ENCODE measurements at places on chromosomes 5 and 9.

- DNase-seq, result peak; percentile 4
These were observed 11.4 kb upstream of the IFNA14 start for GRCh38 chr9:21251190-21251589.

DNA sequence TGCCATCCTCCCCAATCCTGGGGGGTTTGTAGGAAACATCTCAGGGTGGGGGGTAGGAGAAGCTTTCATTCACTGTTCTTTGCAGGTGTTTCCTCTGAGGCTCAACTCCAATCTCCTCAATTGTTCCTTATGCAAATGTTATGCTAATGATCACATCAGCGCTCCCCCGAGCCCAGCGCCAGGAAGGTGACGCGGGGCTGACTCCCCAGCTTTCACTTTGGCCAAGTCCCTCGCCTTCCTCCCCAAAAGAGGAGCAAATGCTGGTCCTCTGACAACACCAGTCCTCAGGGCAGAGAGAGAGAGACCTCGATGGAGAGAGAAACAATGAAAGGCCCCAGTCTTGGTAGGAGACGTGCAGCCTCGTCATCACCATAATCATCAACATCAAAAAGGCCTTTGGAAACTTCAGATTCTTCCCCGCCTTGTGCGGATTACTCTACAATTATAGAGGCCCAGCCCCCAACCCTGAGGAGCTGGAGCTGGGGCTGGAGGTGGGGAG lies 39.1 kb downstream of the PCDH1 start:
- no peak for DNase-seq

GRCh38 chr5:51214746-51215145 lies 168.5 kb upstream of the ISL1 start:
- peak; percentile 26 for DNase-seq

GRCh38 chr5:109168151-109168550 lies 241.6 kb downstream of the PJA2 start:
- DNase-seq, result no peak

- DNase-seq, result no peak
These were observed 42.8 kb downstream of the JADE2 start for GRCh38 chr5:134568337-134568700.

DNA sequence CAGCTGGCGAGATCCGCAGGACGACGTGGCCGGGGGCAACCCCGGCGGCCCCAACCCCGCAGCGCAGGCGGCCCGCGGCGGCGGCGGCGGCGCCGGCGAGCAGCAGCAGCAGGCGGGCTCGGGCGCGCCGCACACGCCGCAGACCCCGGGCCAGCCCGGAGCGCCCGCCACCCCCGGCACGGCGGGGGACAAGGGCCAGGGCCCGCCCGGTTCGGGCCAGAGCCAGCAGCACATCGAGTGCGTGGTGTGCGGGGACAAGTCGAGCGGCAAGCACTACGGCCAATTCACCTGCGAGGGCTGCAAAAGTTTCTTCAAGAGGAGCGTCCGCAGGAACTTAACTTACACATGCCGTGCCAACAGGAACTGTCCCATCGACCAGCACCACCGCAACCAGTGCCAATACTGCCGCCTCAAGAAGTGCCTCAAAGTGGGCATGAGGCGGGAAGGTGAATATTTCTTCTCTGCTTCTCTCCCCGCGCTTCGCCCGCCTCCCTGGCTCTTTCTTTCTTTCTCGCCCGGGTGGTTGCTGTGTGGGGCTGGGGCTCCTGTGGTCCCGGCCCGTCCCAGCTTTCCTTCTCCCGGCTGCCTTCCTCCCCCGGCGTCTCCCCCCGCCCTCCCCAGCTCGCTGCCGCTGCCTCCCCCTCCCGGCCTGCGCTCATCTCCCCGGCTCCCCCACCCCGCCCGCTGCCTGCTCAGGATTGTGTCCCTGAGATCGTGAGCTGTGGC lies 2.2 kb downstream of the NR2F1 start:
- DNase-seq, result peak; percentile 42

DNA sequence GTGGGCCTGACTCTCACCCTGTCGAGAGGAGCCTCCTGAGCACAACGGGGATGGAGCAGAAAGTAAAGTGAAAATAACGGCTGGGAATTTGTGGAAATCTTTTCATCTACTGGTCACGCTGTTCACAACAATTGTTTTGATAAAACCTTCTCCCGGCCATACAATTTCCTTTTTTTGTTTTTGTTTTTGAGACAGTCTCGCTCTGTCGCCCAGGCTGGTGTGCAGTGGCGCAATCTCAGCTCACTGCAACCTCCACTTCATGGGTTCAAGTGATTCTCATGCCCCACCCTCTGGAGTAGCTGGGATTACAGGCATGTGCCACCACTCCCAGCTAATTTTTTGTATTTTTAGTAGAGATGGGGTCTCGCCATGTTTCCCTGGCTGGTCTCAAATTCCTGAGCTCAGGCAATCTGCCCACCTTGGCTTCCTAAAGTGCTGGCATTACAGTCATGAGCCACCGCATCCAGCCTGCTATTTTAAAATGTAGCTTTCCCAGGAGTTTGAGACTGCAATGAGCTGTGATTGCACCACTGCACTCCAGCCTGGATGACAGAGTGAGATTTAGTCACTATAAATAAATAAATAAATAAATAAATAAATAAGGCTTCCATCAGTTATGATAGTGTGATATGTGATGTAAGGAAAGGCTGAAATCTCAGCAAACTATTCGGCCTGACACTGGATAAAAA lies 73.5 kb upstream of the PTGER4 start:
- DNase-seq, result peak; percentile 67

DNA sequence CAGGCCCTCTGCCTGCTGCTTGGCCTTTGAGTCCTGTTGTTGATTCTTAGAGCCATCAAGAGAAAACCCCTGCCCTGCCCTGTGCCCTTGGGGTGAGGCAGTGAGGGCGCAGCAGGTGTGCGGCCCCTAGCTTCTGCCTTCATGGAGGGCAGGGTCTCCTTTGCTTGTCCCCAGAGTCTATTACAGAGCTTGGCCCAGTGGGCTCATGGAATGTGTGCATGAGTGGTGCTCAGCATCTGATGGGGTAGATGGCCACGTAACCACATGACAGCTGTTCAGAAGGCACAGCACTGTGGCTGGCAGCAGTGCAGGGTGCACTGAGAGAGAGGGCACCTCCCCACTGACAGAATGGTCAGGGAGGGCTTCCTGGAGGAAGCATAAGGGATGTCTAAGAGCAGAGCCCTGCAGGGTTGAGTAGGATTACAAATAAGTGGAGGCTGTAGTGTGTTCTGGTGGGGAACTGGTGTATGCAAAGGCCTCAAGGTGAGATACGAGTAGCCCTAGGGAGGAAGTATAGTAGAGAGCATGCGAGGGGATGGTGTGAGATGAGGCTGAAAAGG lies 70.8 kb downstream of the MACROH2A1 start:
- DNase-seq, result no peak

DNA sequence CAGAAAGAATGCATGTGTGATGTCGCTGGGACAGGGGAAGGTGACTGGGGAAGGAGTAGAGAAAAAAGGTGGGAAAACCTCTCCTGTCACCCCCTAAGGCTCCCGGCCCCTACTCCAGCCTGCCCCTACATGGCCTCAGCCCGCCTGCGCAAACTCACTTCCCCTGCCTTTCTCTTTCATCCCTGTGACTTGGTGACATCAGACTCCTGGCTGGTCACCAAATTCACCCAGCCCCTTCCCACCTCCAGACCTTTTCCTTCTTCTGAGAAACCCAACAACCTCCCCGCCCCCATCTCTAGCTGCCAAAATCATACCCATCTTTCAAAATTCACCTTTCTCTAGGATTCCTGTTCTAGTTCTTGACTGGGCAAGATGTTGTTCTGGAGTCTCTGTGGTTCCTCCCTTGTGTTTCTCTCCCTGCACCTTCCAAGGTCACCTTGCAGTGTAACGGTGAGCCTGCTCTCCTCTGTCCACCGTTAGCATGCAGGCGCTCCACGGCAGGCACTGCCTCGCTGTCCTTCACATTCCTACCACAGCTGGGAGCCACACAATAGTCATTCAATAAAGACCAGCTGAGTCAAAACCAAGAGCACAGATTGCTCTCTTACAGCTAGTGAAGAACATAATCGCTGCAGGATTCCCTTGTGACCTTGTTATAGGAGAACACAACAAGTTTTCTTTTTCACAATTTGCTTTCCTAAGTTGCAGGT lies 134.5 kb downstream of the FANCC start:
- DNase-seq, result no peak

- no peak for DNase-seq
These were observed 116.0 kb downstream of the ZNF354C start for GRCh38 chr5:179176166-179176565.

DNA sequence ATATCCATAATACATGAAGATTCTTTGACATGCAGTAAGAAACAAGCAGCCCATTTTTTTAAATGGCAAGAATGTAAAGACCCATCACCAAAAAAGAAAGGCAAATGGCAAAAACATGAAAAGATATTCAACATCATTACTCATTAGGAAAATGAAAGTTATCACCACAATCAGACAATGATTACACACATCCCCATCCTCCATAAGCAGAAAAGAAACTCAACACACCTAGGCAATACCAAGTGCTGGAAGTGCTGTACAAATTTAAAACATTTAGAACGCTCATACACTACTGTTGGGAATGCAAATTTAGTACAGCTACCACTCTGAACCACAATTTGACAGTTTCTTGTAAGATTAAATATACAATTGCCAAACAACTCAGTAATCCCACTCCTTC lies 466.7 kb downstream of the ACTL7B start:
- DNase-seq, result no peak

DNA sequence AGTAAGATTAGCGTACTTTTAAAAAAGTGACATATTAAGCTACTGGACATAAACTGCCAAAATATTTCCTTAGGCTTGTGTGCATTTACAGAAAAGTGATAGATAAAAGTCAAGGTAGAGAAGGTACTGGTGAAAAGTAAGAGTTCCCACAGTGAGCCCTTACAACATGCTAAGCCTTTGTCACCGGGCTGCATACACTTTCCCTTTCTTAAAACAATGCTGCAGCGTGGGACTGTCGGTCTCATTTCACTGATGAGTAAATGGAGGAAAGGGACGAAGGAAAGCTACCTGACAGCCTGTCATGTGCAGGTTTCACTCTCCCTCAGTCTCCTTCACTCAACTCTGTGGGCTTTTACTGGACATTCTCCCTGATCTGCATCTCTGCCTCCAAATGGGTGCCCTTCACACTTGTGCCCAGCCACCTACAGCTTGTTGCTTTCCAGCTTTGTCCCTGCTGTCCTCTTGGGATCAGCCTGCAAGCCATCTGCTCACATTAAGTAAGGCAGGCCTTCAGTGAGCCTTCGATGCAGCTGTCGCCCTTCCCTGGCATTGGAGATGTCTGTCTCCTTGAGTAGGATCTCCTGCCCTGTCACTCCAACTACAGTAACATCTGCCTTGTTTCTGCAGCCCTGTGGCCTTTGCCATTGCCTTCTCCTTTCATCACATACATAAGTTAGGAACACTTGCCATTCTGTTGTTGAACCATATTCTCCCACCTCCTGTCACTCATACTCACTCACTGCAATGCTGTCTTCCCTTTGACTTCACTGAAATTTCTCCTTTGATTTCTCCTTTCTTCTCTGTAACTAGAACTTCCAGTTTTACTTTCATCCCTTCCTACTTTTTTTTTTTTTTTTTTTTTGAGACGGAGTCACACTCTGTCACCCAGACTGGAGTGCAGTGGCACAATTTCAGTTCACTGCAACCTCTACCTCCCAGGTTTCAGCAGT lies 9.3 kb upstream of the ROPN1L start:
- no peak for DNase-seq

GRCh38 chr9:131708226-131709002 lies 31.5 kb downstream of the RAPGEF1 start:
- peak; percentile 74 for DNase-seq

GRCh38 chr9:108961151-108961550 lies 27.0 kb downstream of the ABITRAM start:
- DNase-seq, result no peak

DNA sequence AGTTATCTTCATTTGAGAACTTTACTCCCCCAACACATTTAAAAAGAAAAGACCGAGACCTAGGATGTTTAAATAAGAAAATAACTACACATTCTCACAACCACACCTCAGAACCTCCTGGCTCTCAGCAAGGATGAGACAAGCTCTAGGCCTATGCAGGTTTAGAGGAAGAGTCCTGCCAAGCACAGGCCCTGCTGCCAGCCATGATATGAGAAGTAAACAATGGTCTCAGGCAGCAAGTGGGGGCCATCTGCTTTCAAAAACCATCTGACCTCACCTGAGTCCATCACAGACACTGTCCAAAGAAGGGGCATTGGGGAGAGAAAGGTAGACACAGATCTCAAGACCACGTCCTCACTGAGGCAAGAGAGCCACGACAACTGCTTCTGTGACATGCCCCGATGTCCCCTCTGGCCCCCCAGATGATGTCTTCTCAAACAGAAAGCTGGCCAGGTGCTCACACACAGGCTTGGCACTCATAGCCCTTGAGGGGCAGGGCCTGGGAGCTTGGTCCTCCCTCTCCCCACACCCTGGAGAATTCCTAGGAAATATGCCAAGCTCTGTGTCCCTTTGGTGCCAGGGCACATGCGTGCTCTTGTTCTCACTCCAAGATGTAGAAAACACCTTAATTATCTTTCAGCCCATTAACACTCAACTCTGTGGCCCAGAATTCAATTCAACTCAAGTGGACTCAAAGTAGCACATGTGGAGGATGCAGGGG lies 150.4 kb downstream of the FSTL4 start:
- DNase-seq, result no peak

DNA sequence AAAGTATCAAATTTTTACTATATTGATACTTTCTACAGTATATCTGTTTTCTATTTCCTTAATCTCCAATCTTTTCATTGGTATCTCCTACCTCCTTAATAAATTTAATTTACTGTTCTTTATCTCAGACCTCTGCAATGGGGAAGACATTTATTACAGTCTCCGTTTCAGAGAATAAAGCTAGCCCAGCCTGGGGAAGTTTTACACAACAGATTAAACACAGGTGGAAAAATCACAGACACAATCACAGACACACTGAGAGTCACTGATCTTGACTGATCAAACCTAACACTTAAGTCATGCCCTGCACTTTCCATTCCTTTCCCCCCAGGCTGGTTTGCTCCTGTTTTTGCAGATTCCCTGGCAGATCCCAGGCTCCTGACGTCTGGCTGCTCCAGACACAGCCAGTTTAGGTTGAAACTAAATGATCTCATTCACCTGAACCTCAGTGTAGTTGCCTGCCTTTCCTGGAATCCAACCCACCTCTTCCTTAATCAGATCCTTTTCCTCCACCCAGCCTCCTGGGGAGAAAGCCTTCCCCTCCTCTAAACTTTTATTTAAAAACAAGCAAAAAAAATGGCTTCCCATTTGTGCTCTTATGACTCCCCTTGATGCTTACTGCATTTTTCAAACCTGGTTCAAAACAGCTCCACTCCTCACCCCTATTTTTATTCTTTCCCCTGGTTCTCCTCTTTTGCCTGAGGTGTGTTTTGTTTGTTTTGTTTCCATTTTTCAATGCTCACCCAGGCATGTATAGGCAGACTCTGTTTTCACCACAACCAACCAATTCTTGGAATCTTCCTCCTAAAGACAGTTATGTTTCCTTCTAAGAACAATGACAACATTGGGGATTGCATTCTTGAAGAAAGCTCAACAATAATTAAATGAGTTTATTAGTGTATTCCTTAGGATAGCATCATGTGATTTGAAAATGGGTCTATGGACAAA lies 29.5 kb upstream of the OSMR start:
- DNase-seq, result no peak

Measured in OCI-M1 (cell line).